ENCODE measurements at places on chromosomes 3 and 15.

GRCh38 chr3:111980716-111981456 lies 2.1 kb downstream of the ABHD10 start:
- DNase-seq, result no peak

DNA sequence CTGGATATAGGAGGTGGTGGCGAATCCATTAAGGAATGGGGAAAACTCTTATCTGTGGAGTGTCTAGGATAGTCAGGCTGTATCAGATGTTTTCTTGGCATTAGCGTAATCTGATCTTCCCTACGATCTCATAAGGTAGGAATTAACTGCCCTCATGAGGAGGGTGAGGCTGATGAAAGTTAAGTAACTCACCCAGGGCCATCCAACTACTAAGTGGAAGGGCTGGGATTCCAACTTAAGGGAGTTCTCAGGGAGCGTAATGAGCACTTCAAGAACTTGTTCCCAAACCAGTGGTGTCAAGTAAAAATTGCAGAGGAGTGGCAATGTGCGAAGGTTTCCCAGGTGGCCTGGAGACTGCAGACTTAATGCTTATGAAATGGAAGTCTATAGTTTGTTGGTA lies 55.9 kb upstream of the OSBPL11 start:
- peak; percentile 11 for DNase-seq

GRCh38 chr3:5560199-5560598 lies 372.7 kb downstream of the EDEM1 start:
- no peak for DNase-seq

- no peak for DNase-seq
These were observed 363 bp downstream of the EMC3 start for GRCh38 chr3:9986230-9986725.

DNA sequence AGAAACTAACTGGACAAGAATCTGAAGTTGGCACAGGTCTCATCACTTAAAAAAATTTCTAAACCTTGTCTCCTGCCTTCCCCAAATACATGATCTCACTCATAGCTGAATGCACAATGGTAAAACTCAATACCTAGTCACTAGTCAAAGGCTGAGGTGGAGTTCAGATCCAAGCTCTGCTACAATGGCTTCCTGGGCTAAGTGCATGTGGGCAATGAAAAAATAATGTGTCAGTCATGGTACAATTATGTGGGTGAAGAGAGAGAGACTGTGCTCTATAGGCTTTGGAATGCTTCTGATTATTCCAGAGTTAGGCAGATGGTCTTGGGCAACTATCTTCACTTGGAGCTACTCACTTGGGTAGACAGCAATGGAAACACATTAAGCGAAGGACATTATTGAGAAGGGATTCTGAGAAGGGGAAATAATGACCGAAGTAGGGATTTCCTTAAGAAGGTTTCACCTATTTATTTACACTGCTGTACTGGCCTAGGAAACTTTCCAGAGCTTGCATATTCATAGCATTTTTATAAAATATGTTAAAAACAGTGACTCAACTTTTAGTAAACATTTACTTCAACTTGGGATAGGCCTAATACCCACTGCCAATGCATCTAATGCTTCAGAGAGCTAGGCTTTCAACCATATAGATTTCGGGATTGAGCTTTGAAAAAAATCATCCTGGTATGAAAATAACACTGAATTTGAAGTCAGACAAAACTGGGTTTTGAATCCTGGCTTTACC lies 58.7 kb upstream of the PLXND1 start:
- peak; percentile 53 for DNase-seq

- DNase-seq, result peak; percentile 31
These were observed 57.0 kb downstream of the ISG20 start for GRCh38 chr15:88695691-88696251.

DNA sequence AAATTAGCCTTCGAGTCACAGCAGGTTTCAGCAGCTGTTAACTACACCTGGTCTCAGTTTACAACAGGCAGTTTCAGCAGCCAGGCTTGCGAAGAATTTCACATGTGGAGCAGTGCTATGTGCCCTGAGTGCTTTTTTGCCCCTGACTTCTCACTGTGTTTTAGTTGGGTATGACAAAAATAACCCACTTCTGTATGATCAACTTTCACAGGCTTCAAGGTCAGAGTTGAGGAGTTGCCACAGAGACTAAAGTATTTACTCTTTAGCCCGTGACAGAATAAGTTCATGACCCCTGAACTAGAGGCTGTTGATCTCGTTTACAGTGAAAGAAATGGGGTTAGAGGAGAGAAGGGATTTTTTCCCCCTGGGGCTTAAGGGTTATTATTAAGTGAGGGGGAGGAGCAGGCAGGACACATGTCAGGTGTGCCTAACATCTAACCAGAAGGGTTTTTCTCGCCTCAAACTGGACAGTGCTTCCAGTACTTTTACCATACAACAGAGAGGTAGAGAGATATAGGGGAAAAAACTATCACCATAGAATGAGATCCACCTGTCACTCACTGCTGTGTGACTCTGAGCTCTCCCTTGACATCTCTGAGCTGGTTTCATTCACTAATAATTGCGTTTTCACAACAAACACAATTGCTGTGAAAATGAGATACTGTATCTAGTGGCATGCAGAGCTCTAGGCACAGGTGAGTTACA lies 14.0 kb upstream of the TOPBP1 start:
- DNase-seq, result no peak

DNA sequence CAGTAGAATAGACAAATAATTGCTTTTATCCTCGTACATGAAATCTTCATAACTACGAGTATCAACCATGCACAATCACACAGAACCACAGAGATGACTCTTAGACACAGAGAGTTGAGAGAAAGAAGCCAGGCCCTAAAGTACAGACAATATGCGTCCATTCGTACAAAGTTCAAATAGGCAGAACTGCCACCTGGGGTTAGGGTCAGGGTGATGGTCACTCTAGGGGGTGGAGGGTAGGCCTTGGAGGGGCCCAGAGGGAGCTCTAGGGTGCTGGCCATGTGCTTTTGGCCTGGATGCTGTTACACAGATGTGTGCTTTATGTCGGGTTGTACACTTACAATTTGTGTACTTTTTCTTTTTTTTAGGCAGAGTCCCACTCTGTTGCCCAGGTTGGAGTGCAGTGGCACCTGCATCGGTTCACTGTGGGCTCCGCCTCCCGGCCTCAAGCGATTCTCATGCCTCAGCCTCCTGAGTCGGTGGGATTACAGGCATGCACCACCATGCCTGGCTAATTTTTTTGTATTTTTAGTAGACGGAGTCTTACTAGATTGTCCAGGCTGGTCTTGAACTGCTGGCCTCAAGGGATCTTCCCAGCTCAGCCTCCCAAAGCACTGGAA lies 65.9 kb upstream of the KLF13 start:
- no peak for DNase-seq

DNA sequence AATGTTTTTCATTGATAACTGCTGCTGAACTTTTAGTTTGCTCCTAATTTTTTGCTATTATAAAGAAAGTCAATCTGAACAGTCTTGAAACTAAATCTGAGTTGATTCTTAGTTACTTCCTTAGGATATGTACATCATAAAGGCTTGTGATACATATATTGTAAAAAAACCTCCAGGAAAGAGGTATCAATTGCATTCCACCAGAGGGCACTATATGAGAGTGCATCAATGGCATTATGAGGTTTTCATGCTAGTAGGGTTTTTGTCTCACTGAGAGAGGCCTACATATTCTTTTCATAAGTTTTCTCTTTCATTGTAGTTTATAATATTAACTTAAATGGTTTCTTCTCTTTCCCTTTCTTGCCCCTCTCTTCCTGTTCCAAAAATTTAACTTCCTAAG lies 46.9 kb downstream of the PIK3R4 start:
- DNase-seq, result peak; percentile 31

All from RPMI7951 (cell line).